Stimulated activated effector memory CD8-positive, alpha-beta T cell treated with anti-CD3 and anti-CD28 coated beads, Interleukin-12 subunit alpha, Interleukin-12 subunit beta, amount 100 ng/mL, for 72 hours (primary cell): ENCODE measurements at places on chromosomes 3 and 15.
A peak's percentile ranks its signal among the peaks of the same experiment; 100 is the strongest.

- no peak for DNase-seq
Measured at GRCh38 chr15:50304836-50305235, 39.3 kb upstream of the HDC start.

GRCh38 chr3:110174908-110175307, 837.6 kb upstream of the DPPA4 start:
- DNase-seq: no peak

DNA sequence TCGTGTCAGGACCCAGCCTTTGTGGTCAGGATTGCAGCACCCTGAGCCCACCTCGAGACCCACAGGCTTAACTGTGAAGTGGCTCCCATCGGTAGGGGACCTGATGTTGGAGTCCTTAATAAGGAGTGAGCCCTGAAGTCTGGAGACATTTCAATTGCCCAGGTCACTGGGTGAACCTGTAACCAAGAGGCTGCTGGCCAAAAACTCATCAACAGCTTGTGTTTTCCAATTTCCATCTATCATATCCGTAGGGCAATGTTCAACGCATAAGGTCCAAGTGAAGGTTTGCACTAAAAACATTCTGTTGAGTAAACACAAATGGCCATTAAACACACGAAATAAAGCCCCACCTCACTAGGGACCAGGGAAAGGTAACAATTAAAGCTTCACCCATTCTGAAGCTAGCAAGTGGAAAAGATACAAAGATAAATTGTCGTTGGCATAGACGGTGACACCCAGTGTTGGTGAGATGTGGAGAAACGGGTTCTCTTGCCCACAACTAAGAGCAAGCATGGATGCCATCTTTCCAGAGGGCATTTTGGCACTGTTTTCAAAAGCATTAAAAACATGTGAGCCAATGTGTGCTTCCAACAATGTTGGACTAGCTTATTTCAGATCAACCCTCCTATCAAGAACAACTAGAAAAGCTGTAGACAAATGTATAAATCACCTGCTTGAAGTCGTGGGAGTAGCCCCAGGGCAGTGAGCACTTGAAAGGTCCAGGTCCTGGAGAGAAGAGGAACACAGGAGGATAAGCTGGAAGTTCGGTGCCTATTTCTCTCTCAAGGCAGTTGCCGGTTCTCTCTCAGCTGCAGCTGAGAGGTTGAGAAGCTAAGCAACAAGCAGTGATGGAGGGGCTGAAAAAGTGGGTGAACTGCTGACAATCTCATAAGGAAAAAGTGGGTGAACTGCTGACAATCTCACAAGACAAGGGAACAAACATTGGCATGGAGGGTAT, 56.3 kb upstream of the PCSK6 start:
- DNase-seq: no peak

DNA sequence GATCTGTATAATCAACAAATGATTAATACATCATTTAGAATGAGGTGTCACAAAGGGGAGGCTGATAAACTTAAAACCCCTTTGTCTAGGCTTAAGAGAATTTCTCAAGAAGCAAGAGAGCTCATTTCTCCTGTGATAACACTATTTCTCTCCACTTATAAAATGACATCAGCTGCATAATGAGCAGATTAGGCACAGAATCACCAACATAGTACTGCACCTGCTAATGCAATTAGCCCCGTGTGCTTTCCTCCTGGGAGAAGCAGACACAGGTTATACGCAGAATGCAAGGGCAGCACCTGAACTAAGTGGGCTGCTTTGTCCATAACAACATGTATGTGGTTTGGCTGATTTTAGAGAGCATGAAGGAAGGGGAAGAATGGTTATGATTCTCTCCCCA, 515.3 kb upstream of the CFAP20DC start:
- no peak for DNase-seq

DNA sequence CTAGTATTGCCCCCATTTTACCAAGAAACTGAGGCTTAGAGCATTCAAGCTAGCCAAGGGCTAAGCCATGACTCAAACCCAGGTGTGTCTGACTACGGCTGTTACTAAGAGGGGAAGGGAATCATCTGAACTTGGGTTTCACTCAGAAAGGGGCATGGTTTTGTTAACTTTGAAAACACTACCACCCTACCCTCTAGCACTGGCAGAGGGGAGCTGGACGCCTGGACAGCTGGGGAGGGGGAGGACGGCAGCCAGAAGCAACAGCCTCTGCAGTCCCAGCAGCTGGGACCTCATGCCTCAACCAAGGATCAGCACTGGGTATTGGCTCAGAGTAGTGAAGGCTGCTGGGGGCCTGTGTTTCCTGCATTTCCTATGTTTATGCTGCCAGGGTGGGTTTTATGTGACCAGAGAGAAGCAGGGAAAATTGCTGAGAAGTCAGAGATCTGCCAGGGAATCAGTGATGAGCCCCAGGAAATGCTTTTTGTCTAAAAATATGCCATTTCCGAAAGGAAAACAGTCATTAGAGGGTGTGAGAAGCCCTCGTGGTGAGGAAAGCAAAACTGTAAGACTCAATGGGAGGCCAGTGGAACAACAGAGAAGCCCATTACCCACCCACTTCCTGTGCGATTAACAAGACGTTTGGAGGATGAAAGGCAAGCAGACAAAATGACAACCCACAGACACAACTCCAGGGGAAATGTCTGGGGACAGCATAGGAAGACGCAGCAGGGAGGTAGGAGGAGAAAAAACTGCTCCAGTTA, 41.2 kb downstream of the LIPC start:
- peak; percentile 18 for DNase-seq

- DNase-seq: no peak
Measured at GRCh38 chr3:188231456-188231855, 77.5 kb downstream of the LPP start.
